ENCODE measurements at places on chromosomes 2 and 18. TPM values are rescaled to one million over a fixed set of nuclear protein-coding genes. Genes with fewer than 3 reads are reported as not detected.

The MYO7B gene
- 0.46 TPM for total RNA-seq

The AOX1 gene
- 0.32 TPM for total RNA-seq

The GPR55 gene
- not detected for total RNA-seq

The RAX gene
- total RNA-seq: not detected

The CFC1 gene
- total RNA-seq: not detected

The COPS7B gene
- 12.7 TPM for total RNA-seq

The MOB4 gene
- total RNA-seq: 29.6 TPM

The UGT1A6 gene
- not detected for total RNA-seq

The POMC gene
- total RNA-seq: 1.3 TPM

The DSEL gene
- 6.2 TPM for total RNA-seq

The ACMSD gene
- total RNA-seq: not detected

The TXNDC9 gene
- 131 TPM for total RNA-seq

The PROC gene
- not detected for total RNA-seq

The ANKRD62 gene
- total RNA-seq: not detected

The MALL gene
- 26.6 TPM for total RNA-seq

The STON1 gene
- 11.0 TPM for total RNA-seq
